Testis (tissue), 5 donors: ENCODE measurements at places on chromosomes 16 and 17. TPM values are rescaled to one million over a fixed set of nuclear protein-coding genes. Genes with fewer than 3 reads are reported as not detected.

DNA sequence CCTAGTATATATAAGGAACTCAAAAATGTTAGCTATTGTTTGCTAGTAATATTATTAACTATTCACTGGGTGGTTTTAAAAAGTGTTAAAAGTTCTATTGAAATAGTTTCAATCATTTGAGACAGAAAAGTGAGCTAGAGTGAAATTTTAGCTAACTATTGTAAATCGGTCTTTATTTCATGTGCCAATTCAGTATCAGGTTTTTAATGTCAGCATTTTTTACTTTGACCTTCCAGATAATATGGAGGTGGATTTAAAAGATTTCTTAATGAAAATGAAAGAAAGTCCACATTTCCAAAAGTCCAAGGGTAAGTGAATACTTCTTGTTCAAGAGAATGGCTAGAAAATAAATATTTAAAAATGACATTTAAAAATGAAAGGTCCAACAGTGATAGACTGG lies 90.9 kb downstream of the EFCAB13 start:
- no peaks in the 10 kb centered on the region for H3K4me1 ChIP-seq
- H3K36me3 ChIP-seq = no peaks in the 10 kb centered on the region
- no peak overlapping the region for H3K27ac ChIP-seq
- H3K27me3 ChIP-seq = no peaks in the 10 kb centered on the region

CSH2 gene
- not detected for total RNA-seq

- H3K27ac ChIP-seq = no peak overlapping the region
- no peak overlapping the region for H3K4me3 ChIP-seq
- DNase-seq = no peak
- H3K4me1 ChIP-seq = peaks cover 3% of the 10 kb centered on the region
- no peaks in the 10 kb centered on the region for H3K27me3 ChIP-seq
These were observed 10.1 kb downstream of the MRM3 start for GRCh38 chr17:792277-792676.

- H3K36me3 ChIP-seq = no peaks in the 10 kb centered on the region
- H3K27me3 ChIP-seq = no peaks in the 10 kb centered on the region
- H3K4me3 ChIP-seq = no peak overlapping the region
- no peaks in the 10 kb centered on the region for H3K4me1 ChIP-seq
- DNase-seq = no peak
These were observed 5.7 kb upstream of the TOX3 start for GRCh38 chr16:52552643-52553042.

GRCh38 chr16:25835126-25835525 lies 143.4 kb downstream of the HS3ST4 start:
- H3K36me3 ChIP-seq = no peaks in the 10 kb centered on the region
- H3K4me1 ChIP-seq = no peaks in the 10 kb centered on the region
- H3K4me3 ChIP-seq = no peak overlapping the region
- H3K27ac ChIP-seq = no peak overlapping the region

- no peaks in the 10 kb centered on the region for H3K4me1 ChIP-seq
- no peak overlapping the region for H3K4me3 ChIP-seq
- no peaks in the 10 kb centered on the region for H3K36me3 ChIP-seq
- no peak for DNase-seq
- H3K27me3 ChIP-seq = no peaks in the 10 kb centered on the region
These were observed 144.0 kb downstream of the PRKCA start for GRCh38 chr17:66446419-66446818.

KRT28 gene
- total RNA-seq = 0.43 TPM

TNFRSF13B gene
- not detected for total RNA-seq

GRCh38 chr17:78144147-78144719 lies 2.0 kb upstream of the C17orf99 start:
- no peaks in the 10 kb centered on the region for H3K27me3 ChIP-seq
- no peak overlapping the region for H3K4me3 ChIP-seq
- H3K36me3 ChIP-seq = no peaks in the 10 kb centered on the region
- H3K27ac ChIP-seq = peak overlapping the region; percentile 34
- H3K4me1 ChIP-seq = peaks cover 21% of the 10 kb centered on the region

GRCh38 chr16:3054965-3055733 lies 8.8 kb downstream of the MMP25 start:
- H3K4me3 ChIP-seq = no peak overlapping the region
- no peaks in the 10 kb centered on the region for H3K36me3 ChIP-seq
- peaks cover 14% of the 10 kb centered on the region for H3K4me1 ChIP-seq
- no peak overlapping the region for H3K27ac ChIP-seq

RPL27 gene
- total RNA-seq = 634 TPM

DNA sequence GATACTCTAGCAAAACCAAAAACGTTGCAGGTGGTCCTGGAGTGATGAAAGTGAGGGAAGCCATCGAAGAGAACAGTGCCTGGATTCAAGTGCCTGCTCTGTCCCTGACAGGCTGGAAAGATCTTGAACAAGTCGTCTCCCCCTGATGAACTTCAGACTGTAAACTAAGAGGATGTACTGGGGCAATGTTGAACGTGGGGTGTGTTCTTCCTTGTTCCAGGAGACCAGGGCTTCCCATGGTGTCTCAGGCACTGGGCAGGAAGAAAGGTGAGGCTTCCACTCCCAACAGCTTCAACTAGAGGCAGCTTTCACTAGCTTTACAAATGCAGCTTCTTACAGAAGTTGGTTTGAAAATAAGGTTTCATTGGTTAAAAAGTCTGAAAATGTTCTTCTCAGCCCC lies 21.4 kb upstream of the NF1 start:
- H3K36me3 ChIP-seq = no peaks in the 10 kb centered on the region
- no peaks in the 10 kb centered on the region for H3K27me3 ChIP-seq
- no peak overlapping the region for H3K27ac ChIP-seq
- H3K4me3 ChIP-seq = no peak overlapping the region

DNA sequence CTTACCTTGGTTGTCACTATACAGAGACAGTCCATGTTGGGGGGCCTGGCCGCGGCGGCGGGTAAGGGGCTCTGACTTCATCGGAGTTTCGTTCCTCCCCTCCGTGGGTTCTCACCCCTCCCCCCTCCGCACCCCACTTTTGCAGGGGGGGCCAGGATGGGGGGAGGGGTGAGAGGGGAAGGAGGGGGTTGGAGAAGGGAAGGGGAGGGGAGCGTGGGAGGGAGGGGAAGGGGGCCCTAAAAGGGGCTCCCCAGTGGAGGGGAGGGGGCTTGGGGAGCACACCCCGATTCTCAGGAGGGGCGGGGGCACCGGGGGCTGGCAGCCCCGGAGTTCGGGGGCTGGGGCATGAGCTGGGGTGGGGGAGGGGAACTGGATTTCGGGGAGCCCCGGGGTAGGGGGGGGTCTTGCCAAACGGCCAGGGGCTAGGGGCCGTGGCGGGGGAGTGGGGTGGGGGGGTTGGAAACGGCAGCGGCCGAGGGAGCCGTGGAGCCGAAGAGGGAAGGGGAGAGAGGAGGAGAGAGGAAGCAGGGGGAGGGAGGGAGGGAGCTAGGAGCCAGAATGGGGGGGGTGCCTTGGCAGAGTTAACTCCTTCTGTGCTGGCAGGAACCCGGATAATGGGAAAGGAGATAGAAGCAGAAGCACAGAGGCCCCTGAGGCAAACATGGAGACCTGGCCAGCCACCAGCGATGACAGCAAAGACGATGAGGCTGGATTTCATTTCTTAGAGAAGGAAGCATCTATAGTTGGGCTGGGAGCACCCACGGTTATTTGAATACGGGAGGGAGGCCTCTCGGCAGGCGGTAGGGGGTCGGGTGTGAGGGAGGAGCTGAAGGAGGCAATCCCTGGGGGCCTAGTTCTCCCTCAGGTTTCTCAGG lies 2.3 kb downstream of the DLG4 start:
- no peaks in the 10 kb centered on the region for H3K27me3 ChIP-seq
- DNase-seq = peak; percentile 54
- peak overlapping the region; percentile 45 for H3K4me3 ChIP-seq
- H3K36me3 ChIP-seq = no peaks in the 10 kb centered on the region
- H3K4me1 ChIP-seq = peaks cover 38% of the 10 kb centered on the region
- H3K27ac ChIP-seq = peak overlapping the region; percentile 70
